ENCODE measurements at places on chromosomes 3 and 15.

- DNase-seq, result no peak
These were observed 55.5 kb downstream of the SMAD6 start for GRCh38 chr15:66757521-66757920.

DNA sequence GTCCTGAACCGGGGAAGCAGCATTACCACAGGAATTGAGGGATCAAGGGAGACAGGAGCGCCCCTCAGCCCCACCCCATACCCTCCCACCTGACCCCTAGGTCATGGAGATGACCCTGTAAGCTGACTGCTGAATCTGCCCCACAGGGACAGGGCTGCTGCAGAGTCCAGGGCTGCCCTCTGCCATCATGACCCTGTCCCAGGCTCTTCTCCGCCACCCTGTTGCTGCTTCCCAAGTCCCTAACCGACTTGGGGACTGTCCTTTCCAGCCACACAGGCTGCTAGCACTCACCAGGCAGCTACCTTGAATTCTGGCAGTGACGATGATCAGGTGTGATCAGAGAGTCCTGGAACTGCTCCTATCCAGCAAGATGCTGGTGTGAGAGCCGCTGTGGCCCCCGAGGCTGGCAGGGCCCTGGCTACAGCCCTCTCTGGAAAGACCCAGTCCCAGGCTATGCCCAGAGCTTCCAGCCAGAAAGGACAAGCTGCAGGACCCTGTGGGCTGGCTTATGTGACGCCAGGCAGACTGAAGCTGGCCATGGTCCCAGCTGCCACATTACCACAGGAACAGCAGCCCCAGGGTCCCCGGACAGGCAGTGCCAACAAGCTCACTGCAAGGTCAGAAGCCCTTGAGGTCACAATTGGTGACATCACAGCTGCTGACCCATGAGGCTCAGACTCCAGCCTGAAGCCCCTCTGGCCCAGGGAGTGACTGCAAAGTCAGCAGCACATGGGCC, at the start of gene C3orf22:
Gene C3orf22, minus strand, starts transcription at position 597 of the 736 bp plus-strand sequence. CDS start 5,542 bp downstream, outside the sequence.
- DNase-seq, result peak; percentile 6

DNA sequence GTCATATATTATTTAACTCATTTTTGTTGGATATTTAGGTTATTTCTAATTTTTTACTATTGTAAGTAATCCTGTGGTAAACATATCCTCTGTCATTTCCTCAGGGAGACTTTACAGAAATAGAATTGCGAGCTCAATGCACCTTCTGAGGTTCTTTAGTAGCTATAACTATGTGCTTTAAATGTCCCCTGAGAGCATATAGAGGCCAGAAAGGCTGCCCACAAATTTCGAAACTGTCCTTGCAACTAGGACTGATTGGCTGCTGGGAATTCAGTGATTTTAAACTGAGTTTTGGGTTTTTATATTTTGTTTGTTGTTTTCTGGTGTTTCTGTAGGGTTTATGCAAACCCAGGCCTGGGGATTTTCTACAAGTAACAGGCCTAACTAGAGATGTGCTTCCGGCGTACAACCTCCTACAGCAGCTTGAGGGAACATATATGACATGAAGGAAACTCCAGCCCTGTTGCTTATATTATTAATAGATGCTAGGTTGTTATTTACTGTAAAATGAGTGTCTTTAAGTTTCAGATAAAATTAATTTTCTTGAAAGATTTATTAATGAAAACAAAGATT, 29.1 kb upstream of the P4HTM start:
- no peak for DNase-seq

- DNase-seq, result no peak
These were observed 33.7 kb downstream of the FILIP1L start for GRCh38 chr3:100080573-100080972.

GRCh38 chr3:62229908-62230307, 143.4 kb downstream of the FEZF2 start:
- no peak for DNase-seq

Measured in stimulated activated CD4-positive, alpha-beta T cell treated with anti-CD3 and anti-CD28 coated beads, Interleukin-2, amount 100 ng/mL, for 24 hours (primary cell).